ENCODE measurements at places on chromosomes 3 and 15.
A peak's percentile ranks its signal among the peaks of the same experiment; 100 is the strongest.

- peak; percentile 12 for DNase-seq
These were observed 69.2 kb downstream of the GOLGA8B start for GRCh38 chr15:34514251-34514670.

DNA sequence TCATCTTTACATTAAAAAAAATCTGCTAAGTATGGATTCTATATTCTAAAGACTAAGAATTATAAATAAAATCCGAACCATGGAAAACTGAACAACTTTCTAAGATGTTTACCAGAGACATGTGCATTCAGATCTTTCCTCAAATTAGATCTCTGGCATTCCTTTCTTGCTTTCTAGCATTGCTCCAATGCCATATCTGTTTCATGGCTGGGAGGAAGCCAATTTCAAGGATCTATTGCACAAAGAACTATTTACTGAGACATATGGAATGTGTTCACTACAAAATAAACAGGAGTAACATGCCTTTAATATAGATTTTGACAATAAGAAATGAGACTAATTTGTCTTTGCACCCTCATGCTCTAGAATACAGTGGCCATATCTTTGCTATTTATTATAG is 45.1 kb upstream of the NANOGP8 start:
- no peak for DNase-seq

DNA sequence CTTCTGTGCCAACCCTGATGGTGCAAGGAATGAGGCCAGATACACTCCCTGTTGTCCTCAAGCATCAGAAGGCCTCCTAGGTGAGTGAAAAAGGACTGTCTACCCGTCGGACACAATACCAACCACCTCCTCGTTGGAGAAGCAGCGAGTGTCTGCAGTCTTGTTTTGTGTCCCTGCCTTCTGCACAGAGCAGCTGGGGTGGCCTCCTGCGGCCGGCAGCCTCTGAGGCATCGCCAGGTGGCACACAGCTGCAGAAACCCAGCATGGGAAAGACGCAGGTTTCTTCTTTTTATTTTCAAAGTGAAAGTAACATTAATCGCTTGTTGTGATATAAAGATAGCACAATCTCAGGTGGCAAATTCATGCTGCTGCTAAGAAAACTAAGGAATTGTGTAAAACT is 509.9 kb downstream of the OCA2 start:
- DNase-seq = no peak

DNA sequence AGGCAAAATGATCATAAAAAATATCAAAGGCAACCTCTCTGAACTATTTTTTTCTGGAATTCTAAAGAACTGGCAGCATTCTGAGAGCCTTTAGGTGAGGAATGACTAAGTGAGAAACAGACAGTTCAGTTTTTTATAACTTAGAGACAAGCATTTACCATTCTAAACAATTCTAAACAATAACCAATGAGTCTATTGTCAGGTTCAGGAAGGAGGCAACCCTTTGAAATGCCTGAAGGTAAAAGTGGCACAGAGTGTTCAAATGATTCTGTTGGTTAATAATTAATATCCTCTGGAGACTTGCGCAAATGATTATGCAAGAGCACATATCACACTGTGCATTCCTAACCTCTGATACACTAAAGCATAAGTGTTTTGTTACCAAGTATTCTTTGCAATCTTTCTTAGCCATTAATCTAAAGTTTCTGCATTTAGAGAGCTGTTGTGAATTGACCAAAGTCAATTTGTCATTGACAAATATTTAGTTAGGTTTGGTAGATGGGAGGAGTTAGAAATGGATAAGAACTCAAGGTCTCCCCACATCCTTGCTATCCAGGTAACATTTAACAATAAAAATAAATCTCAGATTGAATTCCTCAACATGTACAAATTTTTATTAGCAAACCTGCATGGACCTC is 9.2 kb upstream of the TGFBR2 start:
- no peak for DNase-seq

- no peak for DNase-seq
These were observed 23.3 kb upstream of the CHMP2B start for GRCh38 chr3:87203809-87204208.

DNA sequence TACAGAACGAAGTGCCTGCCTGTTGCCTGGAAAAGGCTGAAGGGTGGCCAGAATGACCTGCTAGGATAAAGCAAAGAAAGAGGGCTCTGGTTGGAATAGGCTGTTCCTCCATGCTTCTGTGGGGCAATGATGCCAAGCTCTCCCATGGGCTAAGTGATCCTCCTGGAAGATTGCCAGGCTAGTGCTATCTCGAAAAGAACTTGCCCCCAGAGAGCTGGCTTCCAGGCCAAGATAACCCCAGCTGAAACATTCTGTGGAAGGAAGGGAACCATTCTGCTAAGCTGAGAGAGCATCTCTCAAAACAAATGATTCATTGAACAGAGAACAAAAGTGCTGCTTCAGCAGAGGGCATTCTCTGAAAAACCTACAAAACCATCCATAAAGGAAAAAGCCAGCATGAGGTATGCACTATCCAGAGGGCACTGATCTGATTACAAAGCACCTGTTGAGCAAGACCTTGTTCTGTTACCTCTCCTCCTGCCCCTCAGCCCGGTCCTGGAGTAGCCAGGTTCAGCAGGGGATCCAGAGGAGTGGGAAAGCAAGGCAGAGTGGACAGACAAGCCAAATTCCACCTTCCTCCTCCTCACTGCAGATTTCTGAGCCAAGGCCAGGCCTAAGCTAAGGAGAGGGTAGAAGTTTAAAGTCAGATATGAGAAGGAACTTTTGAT is 31.9 kb upstream of the SPRED1 start:
- no peak for DNase-seq

- no peak for DNase-seq
These were observed 16.4 kb downstream of the FAM107A start for GRCh38 chr3:58560771-58561311.

DNA sequence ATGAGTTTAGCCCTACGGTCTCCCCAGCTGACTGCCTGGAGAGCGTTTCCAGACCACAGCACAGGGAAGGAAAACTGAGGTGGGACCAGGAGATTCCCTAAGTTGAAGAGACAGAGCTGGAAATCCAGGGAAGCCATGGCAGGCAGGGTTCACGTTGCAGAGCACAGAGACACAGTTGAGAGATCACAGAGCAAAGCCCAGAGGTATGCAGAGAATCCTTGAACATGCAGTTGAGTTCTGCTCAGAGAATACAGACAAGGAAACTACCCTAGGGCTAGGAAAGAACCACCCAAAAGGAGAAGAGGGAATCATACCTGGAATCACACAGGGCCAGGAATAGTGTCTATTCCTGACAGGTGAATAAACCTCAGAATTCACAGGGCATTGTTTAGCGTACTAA is 14.3 kb downstream of the SLC28A1 start:
- DNase-seq = no peak

DNA sequence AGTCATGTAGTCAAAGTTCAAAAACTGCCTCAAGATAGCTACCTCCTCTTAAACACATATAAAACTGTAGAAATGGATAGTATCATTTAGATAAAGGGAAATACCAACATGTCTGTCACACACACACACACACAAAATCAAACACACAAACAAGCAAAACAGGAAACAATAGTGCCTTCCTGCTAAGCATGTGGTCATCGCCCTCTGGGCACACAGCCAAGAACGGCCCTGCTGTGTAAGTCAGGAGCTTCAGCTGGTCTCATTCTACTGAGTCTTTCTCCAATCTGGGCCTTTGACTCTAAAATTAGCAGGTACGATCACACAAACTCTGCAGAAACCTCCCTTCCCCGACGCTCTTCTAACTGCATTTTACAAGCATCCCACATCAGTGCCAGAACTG is 272.2 kb upstream of the CHRNA7 start:
- no peak for DNase-seq

DNA sequence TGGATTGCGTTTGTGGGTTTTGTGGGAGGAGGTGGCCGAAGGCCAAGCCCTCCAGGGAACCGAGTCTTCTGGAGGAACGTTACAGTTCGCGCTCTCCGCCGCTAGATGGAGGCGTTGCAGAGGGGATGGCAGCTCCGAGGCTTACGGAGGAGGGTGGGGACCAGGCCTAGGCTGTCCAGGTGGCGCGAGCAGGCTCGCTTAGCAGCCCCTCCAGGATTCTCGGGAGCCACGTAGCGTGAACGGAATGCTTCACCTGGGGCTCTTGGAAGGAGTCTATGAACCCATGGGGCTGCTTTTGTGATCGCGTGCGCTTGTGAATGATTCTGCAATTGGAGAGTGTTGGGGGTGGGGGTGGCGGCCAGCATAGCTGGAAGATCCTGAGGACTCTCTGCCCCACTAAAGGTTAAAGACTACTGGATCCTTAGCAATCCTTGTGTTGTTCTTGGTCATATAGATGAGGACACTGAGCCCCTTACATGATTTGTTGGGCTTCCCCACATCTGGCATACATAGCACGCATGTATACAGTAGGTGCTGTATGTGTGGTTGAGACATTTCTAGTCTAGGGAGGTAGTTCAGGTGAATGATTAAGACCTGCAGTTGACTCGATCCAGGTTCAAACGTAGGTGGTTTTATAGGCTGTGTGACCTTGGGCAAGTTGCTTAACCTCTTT is 25.7 kb downstream of the FAM3D start:
- DNase-seq = peak; percentile 46

- DNase-seq = no peak
These were observed 688 bp downstream of the XPC start for GRCh38 chr3:14177580-14178246.

GRCh38 chr3:12916159-12916558 is 74.8 kb upstream of the RPL32 start:
- DNase-seq = peak; percentile 17

DNA sequence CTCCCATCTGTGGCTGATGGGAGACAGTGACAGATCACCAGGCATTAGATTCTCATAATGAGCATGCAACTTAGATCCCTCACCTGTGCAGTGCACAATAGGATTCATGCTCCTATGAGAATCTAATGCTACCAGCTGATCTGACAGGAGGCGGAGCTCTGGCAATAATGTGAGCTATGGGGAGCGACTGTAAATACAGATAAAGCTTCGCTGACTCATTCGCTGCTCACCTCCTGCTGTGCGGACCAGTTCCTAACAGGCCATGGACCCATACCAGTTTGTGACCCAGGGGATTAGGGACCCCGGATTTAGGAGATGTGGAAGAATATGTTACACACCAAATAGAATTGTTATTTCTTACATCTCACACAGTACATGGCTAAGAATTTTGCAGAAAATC is 6.7 kb downstream of the ARGFX start:
- DNase-seq = no peak

DNA sequence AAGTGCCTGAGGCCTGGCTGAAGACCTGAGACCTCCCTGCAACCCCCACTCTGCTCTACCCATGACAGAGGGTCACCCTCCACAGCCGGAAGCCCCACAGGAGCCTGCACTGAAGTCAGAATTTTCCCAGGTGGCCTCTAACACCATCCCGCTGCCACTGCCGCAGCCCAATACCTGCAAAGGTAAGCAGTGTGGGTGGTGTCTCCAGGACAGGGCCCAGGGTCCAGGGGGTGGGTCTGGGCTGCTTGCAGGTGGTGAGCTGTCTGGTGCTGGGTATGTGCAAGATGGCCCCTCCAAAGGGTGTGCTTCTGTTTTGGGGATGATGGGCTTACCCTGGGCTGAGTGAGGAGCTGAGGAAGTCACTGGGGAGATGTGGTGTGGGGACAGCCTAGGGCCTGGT is 69.9 kb downstream of the FBLN2 start:
- DNase-seq = no peak

DNA sequence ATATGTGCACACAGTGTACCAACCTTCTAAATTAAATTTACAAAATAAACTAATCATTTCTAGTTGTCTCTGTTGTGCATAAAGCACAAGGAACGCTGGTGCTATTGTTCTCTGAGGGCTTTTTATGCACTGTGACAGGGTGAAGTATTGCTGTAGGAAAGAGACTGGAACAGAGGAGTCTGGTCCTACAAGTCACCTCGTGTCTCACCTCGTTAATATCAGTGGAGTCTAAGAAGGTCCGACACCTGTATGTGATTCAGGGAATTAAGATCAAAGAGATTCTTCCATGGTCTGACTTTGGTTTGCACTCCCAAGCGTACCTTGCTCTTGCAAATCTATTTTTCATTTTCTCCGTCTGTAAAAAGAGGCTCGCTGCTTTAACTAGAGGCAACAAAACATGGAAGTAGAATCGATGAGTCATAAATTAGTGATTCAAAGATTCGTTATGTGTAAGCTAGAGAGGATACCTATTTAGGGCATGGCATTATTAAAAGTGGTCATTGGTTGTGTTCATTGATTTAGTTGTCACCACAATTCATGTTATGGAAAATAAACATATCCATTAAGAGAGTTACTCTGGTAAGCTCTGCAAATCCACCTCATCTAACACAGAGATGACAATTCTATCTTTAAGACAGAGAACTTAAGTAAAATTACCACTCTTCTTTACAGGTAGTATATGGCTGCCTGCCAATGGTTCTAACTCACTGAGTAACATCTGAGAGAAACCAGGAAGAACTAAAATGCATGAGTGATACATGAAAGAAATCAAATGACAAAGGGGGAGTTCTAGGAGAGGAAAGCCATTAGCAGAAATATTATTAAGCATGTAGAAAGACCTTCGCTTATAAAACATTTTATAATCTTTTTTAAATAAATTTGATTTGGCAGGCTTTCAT is 219.4 kb upstream of the GBE1 start:
- DNase-seq = no peak

DNA sequence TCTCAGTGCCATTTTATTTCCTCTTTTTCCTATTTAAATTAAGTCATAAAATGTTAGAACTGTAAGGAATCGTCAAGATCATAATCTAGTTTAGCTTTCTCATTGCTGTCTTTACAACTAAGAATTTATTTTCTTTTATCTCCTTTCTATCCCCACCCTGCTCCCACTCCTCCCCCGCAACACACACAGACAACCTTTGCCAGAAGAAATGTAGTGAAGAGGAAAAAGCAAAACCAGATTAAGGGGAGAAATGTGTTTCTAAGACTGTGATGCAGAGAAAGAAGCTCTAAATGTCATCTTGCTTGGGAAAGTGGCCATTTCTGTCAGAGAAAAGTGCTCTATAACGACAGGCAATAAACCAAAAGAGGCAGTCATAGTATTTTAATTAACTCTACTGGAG is 78.3 kb upstream of the MLF1 start:
- DNase-seq = no peak

DNA sequence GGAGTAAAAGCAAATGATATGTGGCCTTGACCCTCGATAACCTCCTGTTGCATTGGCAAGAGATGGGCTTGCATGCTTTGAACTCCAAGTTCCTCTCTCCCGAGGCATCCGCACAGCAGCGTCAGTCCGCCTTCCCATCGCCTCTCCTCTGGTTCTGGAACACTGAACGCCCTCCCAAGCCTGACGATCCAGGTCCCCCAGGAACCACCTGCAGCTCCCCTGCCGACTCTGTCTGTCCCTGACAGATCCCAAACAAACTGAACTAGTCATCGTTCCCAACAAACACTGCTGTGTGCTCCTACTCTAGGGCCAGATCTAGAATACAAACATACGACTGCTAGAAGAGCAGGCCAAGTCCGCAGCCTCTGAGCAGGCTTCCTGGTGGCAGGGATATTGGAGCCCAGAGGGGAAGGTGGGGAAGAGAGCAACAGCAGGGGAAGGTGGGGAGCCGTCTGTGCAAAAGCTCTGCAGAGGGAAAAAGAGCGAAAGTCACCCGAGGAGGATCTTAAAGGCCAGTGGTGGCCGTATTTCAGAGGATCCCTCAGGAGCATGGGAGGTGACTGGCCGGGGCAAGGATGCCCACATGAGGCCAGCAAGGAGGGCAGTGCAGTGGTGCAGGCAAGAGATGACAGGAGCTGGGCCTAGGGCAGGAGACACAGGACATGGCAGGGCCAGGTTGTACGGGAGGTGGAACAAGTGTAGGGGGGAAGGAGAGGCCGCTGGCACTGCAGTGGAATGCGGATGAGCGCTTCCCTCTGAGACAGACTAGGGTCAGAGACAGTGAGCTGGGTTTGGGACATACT is 50.8 kb downstream of the PCSK6 start:
- no peak for DNase-seq
